GM04504 (cell line): ENCODE measurements at places on chromosomes 16 and 17.
A peak's percentile ranks its signal among the peaks of the same experiment; 100 is the strongest.

DNA sequence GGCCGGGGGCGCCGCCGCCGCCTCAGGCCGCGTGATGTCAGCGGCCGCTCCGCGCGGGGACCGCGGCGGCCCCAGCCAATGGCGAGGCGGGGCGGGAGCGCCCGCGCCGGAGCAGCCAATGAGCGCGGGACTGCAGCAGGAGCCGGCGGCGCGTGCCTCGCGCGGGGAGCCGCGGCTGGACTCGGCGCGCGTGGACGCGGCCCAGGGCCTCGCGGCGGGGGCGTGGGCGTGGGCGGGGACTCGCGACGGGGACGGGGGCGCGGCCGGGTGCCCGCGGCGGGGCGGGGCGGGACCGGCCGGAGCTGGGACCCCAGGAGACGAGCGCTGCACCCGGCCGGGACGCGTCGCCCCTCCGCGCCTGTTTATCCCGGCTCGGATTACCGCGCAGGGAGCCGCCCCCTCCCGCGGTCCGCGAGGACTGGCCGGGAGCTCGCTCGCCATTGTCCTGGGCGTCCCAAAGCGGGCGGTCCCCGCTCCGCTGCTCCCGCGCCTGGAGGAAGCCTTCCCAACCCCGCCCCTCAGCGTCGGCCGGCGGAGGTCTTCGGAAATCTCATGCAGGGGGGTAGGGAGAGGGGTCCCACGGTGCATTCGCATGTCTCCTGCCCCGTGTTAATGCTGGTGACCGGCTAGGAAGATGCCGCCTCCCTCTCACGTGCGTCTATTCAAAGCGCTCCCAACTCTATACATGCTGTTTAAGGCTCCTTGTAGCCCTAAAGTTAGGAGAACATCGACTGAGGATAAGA, at the start of gene RNF157:
Gene RNF157, minus strand, starts transcription at position 33 of the 743 bp plus-strand sequence. CDS start 253 bp downstream, outside the sequence.
- no peak for DNase-seq

DNA sequence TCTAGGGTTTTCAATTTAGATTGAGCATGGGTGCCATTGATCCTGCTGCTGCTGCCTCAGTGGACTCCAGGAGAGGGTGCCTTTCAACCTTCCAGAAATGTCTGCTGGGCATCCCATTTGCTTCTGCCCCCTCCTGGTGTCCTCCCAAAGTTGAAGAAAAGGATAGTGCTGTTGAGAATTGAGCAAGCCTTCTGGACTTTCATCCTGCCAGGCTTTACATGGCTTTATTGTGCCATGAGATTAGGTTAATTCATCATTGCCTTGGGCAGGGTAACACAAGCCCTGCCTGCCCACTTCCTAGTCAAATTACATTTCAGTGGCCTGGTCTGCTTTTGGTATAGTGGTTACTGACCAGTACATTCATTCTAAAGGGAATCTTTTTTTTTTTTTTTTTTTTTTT, 17.9 kb upstream of the TANGO6 start:
- no peak for DNase-seq

DNA sequence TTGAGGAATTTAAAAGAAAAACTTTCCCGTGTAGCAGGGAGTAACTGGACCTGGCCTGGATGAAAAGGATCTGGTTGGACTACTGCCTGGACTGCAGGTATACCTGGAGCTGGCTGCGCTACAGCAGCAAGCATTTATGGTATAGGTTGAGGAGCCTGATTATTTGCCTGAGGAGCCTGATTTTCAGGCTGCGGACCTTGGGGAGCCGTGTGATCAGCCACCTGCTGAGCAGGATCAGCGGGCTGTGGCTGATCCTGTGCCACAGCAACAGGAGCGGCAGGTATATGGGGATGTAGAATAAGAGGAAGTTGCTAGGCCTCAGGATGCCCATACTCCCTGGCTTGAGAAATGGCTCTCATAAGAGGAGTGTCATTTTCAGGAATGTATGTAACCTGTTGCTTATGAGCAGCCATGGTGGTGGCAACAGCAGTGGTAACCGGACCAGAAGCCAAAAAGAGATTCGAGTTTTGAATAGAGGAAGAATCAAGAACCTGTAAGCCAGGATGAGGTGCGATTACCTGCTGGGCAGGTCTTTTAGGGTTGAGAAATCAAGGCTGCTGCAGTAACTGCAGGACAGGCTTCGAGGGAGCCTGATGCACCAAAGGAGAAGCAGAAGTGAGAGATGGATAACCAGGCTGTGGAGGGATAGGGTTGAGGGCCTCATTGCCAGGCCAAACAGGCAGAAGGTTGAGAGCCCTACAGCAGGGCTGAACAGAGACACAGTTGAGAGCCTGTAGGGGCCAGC, 60.9 kb upstream of the ARL4D start:
- no peak for DNase-seq

DNA sequence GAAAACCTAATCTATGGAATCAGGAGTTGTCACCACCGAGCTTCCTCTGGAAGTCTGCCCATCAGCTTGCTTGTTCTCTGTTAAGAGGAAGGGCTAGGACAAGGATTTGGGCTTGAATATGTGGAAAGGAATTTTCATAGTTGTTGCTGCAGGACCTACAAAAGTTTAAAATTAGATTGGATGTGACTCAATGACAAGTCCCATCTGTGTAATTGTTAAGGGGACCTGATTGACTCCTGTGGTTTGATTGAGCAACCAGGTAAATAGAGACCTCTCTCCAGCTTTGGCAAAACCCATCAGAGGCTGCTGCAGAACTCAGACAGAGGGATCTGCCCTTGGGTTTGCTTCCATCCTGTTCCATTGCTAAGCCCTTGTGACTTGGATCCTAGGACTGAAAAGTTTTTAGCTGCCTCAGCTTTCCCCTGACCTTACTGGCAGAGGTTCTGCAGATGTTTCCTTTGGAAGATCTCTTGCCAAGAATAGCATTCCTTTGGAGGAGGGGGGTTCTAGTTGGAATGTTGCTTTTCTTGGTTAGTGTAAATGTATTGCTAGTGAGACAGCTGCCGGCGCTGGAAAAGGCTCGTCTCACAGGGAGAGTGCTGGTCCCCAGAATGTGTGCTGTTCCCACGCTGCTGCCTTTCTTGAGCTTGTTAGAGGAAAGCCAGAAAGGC, 50.0 kb downstream of the SF3B3 start:
- peak; percentile 45 for DNase-seq

- no peak for DNase-seq
Observed at GRCh38 chr17:17696085-17696484, 14.8 kb downstream of the RAI1 start.

DNA sequence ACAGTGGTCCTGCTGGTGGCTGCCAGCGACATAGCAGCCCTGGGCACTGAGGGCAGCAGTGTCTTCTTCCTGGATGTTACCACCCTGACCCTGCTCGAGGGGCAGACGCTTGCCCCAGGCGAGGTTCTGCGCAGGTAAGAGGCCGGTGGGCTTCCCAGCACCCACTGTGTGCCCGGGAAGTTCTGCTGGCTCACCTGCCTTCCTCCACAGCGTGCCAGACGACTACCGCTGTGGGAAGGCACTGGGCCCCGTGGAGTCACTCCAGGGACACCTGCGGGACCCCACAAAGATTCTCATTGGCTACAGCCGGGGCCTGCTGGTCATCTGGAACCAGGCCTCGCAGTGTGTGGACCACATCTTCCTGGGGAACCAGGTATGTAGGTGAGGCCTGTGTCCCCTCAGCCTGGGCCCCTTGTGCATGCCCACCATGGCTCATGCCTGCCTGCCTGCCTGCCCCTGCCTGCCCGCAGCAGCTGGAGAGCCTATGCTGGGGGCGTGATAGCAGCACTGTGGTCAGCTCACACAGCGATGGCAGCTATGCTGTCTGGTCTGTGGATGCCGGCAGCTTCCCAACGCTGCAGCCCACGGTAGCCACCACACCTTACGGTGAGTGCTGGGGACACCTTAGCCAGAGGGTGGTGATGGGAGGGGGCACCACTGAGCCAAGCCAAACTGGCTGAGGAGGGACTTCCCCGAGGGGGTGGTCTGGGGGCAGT, 8.5 kb downstream of the LLGL1 start:
- DNase-seq = no peak

DNA sequence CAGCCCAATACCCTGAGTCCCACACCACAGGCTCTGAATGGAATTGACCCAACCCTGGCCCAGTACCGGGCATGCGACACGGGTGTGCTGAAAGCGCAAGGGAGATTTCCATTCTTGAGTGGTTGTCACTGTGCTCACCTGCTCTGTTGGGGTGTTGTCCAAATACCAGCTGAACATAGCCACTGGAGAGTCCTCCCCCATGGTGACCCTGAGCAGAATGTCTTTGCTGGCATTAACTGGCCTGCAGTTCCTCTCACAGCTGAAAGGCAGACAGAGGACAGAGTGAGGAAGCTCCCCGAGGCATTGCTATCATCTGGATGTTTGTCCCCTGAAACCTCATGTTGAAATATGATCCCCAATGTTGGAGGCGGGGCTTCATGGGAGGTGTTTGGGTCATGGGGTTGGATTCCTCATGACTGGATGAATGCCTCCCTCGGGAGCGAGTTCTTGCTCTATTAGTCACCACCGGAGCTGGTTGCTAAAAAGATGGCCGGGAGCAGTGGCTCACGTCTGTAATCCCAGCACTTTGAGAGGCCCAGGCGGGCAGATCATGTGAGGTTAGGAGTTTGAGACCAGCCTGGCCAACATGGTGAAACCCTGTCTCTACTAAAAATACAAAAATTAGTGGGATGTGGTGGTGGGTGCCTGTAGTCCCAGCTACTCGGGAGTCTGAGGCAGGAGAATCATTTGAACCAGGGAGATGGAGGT, 57.3 kb upstream of the BCO1 start:
- DNase-seq = peak; percentile 97

DNA sequence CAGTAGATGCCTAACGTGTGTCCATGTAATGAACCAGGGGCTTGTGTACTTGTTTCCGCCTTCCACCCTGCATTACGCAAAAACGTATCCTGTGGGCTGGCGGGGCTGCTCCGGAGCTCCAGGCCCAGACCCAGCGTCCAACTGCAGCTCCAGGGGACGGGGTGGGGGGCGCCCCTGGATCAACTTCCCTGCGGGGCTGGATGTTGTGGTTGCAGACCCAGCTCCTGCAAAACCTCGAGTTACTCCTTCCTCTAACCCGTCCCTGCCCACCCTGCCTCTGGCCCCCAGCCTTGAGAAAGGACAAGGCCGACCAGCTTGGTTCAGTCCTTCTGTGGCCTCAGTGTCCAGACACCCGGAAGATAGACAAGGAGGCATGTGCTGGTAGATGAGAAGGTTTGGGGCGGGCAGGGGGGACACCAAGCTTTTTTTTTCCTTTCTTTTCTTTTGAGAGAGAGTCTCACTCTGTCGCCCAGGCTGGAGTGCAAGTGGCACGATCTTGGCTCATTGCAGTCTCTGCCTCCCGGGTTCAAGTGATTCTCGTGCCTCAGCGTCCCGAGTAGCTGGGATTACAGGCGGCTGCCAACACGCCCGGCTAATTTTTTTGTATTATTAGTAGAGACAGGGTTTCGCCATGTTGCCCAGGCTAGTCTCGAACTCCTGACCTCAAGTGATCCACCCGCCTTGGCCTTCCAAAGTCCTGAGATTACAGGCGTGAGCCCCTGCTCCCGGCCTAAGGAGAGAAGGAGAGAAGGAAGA, 731 bp upstream of the EXOC7 start:
- no peak for DNase-seq

DNA sequence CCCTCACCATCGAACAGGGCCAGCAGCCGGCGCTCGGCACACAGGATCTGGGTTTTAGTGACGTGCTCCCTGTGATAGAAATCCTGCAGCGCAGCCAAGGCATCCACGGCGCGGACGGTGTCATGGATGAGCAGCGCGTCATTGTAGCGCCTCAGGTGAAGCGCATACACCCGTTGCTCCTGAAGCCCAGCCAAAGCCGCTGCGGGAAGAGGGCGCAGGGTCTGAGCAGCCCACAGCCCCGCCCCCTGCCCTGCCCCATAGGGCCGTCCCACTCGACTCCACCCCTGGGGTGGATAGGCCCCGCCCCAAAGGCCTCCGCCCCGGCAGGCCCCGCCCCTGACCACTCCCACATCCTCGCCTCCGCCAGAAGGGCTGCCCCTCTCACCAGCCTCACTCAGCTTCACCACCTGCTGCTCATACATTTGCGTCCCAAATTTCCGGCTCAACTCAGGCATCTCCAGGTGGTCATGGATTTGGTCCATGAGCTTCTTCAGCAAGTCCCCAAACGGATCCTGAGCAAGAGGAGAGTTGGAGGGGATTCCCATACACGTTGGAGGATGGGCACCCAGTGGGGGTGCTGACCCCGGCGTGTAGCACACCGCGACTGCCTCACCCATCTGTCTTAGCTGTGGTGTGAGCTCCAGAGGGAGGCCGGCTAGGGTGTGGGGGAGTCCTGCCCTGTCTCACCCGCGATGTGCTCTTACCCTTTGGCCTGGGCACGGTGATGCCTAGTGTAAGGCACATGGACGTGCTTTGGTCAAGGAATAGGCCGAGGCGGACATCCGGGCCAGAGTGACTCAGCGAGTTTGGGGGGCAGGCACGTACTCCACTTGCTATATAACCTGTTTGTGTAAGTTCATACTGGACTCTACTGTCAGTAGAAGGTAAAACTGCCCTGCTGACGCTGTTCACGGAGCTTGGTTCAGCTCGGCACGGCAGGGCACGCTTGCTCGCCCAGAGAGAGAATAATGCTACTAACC, 4.6 kb downstream of the DHX58 start:
- no peak for DNase-seq

- no peak for DNase-seq
Observed at GRCh38 chr16:74297145-74297665, 591 bp downstream of the PSMD7 start.

DNA sequence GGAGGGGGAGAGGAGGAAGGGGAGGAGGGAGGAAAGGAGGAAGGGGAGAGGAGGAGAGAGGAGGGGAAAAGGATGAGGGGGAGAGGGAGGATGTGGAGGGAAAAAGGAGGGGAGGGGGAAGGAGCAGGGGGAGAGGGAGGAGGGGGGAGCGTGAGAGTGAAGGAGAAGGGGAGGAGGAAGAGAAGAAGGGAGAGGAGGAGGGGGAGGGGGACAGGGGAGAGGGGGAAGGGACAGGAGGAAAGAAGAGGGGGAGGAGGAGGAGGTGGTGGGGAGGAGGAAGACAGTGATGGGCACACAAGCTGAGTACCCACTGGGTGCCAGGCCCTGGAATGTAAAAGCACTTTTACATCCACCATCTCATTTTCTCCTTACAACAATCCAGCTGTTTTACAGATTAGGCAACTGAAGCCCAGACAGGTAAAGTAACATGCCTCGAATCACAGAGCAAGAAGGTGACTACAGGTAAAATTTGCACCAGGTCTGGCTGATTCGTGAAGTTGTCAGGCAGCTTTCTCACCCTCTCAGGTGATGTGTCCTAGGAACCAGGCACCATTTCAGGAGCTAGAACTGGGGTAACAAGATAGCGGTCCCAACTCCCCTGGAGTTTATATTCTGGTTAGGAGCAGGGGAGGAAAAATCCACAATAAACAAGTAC, 10.0 kb upstream of the LITAF start:
- DNase-seq = no peak

DNA sequence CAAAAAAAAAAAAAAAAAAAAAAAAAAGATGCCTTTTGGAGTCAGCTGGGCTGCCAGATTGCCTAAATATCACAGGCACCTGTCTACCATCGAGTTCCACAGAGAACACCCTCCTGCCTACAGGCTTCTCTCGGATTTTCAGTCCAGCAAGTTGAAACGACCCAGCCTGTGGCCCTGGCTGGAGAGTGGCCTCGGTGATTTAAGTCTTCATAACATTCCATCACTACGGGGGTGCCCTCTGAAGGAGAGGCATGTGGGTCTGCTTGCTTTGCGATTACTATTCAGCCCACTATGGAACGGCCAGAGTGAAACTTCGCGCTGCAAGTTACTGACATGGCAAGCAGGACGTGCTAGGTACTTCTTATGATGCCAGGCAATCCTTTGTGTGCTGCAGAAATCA, 42.8 kb downstream of the MARCHF10 start:
- DNase-seq = no peak

- peak; percentile 71 for DNase-seq
Observed at GRCh38 chr16:66004699-66005098, 361.8 kb upstream of the CDH5 start.
